ENCODE measurements at places on chromosomes 4 and X.

DNA sequence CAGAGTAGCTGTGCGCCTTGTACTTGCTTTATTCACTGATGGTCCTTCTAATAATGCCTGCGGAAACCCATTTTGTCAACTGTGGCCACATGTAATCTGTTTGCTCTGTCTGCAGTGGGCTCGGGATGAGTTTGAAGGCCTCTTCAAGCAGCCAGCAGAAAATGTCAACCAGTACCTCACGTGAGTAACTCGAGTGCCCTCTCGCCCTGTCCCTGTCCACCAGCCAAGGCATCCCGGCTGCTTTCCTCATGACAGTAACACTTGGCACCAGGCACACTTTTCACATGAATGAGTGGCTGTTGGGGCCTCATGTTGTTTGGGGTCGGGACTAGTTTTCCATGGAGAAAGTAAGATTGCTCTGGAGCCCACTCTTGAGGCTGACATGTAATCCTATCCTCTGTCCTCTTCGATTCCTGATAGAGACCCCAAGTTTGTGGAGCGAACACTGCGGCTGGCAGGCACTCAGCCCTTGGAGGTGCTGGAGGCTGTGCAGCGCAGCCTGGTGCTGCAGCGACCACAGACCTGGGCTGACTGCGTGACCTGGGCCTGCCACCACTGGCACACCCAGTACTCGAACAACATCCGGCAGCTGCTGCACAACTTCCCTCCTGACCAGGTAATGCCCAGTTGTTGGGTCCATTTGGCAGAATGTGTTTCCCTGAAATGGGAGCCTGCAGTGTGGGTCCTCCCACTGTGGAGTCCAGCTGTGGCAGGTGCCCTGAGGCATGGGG lies 8.8 kb upstream of the CDK16 start:
- no peak for DNase-seq
- H3K27me3 ChIP-seq, result no peaks in the 10 kb centered on the region
- peaks cover 78% of the 10 kb centered on the region for H3K36me3 ChIP-seq
- H3K27ac ChIP-seq, result no peak overlapping the region
- H3K4me1 ChIP-seq, result no peaks in the 10 kb centered on the region

- no peaks in the 10 kb centered on the region for H3K4me1 ChIP-seq
- DNase-seq, result no peak
- H3K27ac ChIP-seq, result no peak overlapping the region
- H3K4me3 ChIP-seq, result no peak overlapping the region
- H3K27me3 ChIP-seq, result no peaks in the 10 kb centered on the region
- no peaks in the 10 kb centered on the region for H3K36me3 ChIP-seq
Measured at GRCh38 chr4:16294455-16294854, 68.2 kb upstream of the TAPT1 start.

DNA sequence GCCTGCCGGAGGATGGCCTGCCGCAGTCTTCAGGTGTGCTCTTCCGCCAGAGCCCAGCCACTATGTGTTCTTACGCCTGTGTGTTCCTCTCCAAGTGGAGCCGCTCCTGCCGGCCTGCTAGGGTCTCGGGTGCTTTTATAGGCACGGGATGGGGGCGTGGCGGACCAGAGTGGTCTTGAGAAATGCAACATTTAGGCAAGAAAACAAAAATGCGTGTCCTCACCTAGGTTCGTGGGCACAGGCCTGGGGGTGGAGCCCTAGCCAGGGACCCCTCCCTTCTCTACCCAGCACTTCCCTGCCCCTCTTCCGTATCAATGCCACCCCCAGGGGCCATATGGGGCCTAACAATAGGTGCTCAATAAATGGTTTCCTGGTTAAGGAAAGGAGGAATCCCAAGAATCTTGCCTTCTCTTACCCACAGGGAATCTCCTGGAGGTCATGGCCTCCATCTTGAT lies 34.4 kb upstream of the LRBA start:
- no peaks in the 10 kb centered on the region for H3K4me1 ChIP-seq
- DNase-seq, result no peak
- no peak overlapping the region for H3K27ac ChIP-seq
- no peaks in the 10 kb centered on the region for H3K27me3 ChIP-seq

- no peaks in the 10 kb centered on the region for H3K36me3 ChIP-seq
- no peaks in the 10 kb centered on the region for H3K27me3 ChIP-seq
- H3K27ac ChIP-seq, result no peak overlapping the region
- no peak for DNase-seq
Measured at GRCh38 chr4:180634306-180634705, 1608.9 kb upstream of the TENM3 start.

DNA sequence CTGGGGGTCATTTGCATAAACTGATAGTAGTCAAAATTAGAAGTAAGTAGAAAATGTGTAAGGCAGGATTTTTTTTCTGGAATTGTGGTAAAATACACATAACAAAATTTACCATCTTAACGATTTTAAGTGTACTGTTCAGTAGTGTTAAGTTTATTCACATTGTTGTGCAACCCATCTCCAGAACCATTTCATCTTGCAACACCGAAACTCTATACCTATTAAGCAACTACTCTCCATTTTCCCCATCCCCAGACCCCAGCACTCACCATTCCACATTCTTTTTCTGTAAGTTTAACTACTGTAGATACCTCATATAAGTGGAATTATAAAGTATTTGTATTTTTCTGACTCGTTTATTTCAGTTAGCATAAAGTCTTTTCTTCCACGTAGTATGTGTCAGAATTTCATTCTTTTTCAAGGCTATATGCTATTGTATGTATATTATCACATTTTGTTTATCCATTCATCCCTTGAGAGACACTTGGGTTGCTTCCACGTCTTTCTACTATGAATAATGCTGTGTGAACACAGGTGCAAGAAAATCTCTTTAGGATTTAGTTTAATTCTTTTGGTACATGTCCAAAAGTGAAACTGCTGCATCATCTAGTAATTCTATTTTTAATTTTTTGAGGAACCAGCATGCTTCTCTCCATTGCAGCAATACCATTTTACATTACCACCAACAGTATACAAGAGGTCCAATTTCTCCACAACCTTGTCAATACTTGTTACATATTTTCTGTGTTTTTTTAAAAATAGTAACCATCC lies 39.1 kb upstream of the NSUN7 start:
- no peaks in the 10 kb centered on the region for H3K36me3 ChIP-seq
- no peaks in the 10 kb centered on the region for H3K27me3 ChIP-seq
- DNase-seq, result no peak
- H3K4me1 ChIP-seq, result no peaks in the 10 kb centered on the region
- H3K27ac ChIP-seq, result no peak overlapping the region

DNA sequence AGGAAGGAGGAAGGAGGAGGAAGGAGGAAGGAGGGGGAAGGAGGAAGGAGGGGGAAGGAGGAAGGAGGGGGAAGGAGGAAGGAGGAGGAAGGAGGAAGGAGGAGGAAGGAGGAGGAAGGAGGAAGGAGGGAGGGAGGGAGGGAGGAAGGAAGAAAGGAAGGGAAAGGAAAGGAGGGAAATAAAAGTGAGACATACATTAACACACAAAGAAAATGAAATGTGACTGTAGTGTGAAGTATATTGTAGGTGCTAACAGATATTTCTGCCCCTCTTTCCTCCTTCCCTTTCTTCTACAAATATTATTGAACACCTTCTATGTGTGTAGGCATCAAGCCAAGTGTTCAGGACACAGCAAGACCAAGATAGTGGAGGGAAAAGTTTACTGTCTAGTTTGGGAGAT lies 26.4 kb upstream of the PROM1 start:
- H3K4me1 ChIP-seq, result no peaks in the 10 kb centered on the region
- no peak for DNase-seq
- H3K27ac ChIP-seq, result no peak overlapping the region
- no peaks in the 10 kb centered on the region for H3K27me3 ChIP-seq
- no peak overlapping the region for H3K4me3 ChIP-seq

- H3K4me3 ChIP-seq, result no peak overlapping the region
- no peaks in the 10 kb centered on the region for H3K27me3 ChIP-seq
- H3K4me1 ChIP-seq, result no peaks in the 10 kb centered on the region
- H3K36me3 ChIP-seq, result no peaks in the 10 kb centered on the region
- H3K27ac ChIP-seq, result no peak overlapping the region
Measured at GRCh38 chr4:11451716-11452115, 23.0 kb upstream of the HS3ST1 start.

DNA sequence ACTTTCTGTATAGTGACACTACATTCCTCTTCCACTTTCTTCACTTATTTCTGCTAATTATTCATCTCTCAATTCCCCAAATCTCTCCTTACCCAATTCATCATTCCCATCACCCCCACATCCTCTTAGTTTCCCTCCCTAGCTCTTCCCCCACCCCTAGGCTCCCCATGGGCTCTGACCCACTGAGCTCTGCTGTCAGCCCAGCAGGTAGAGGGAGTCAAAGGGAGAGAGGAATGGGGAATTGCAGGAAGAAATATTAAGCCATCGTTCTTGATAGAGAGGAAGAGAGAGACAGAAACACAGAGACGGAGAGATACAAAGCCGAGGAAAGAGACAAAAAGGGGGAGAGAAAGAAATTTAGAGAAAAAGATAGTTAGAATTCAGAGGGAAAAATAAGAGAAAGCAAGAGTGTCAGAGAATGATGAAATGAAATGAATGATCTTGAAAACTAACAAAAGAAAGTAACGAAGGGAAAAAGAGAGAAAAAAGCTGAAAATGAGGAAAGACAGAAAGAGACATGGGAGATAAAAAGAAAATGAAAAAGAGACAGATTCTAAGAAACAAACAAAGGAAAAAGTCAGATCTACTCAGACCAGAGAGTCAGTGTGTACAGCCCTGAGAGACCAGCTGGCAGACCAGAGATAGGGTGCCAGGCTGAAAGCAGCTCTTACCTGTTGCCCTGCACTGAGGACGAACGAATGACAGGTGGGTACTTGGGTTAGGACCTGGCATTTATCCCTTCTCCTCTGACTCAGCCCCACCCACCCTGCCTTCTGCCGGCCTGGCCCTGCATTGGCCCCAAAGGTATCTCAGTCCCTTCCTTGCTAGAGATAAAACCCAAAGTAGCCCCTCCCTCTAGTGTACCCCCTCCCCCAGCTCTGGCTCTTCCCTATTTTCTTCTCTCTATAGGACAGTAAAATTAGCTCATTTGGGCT lies at the start of gene ALAS2:
Gene ALAS2, minus strand, starts transcription at position 707 of the 935 bp plus-strand sequence. CDS start 4,977 bp downstream, outside the sequence.
- no peak within 1 kb of the TSS for H3K4me3 ChIP-seq
- no peak for DNase-seq

- no peaks in the 10 kb centered on the region for H3K27me3 ChIP-seq
- H3K27ac ChIP-seq, result no peak overlapping the region
- no peak overlapping the region for H3K4me3 ChIP-seq
- no peaks in the 10 kb centered on the region for H3K36me3 ChIP-seq
Measured at GRCh38 chr4:43242606-43243005, 350.1 kb downstream of the GRXCR1 start.

GRCh38 chr4:190020790-190021717 lies 6.0 kb downstream of the FRG2 start:
- H3K4me1 ChIP-seq, result peaks cover 7% of the 10 kb centered on the region
- no peak overlapping the region for H3K27ac ChIP-seq
- peak; percentile 75 for DNase-seq
- H3K27me3 ChIP-seq, result peaks cover 6% of the 10 kb centered on the region
- H3K4me3 ChIP-seq, result no peak overlapping the region

DNA sequence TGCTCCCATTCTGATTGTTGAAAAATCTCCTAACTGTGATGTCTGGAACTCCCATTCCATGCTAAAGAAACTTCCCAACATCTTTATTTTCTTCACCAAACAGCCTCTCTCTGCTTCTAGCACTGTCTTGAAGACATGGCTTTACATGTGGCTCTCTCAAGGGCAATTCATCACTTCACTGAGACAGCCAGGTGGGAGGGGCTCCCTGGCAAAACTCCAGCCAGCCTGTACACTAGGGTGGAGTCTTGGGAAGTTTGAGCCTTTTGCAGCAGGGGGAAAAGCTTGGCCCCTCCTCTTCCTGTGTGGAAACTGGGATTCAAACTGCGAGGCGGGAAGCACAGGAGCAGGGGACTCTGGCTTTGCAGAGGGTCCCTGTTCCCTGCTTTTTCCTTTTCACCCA lies 130.5 kb upstream of the TTC29 start:
- no peak overlapping the region for H3K27ac ChIP-seq
- no peaks in the 10 kb centered on the region for H3K36me3 ChIP-seq
- no peak overlapping the region for H3K4me3 ChIP-seq
- DNase-seq, result no peak
- H3K4me1 ChIP-seq, result peaks cover 14% of the 10 kb centered on the region

DNA sequence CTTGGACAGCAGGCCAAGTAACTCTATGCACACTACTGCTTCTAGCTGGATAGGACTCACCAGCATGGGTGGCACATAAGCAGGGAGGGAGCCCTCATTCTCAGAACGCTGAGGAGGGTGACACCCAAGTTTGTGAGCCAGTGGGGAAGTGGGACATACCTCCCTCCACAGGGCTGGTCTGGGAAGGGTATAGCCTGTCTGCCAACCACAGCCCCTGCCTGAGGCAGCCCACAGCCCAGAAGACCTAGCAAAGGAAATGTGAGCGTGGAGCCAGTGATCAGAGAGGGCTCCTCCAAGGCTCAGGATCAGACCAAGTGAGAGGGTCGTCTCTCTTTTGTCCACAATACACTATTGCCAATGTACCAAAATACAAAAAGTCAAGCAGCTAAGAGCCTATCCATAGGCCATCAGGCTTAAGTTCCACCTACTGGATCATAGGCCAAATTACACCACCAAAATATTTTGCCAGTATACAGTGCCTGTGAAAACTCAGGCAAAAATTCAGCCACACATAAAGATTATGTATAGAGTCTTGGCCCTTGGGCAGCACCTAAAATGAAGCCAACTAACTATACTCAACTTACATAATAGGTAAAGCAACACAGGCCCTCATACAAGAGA lies 1203.1 kb downstream of the PCDH18 start:
- H3K4me3 ChIP-seq, result no peak overlapping the region
- no peaks in the 10 kb centered on the region for H3K36me3 ChIP-seq

GRCh38 chr4:36321176-36321575 lies 39.8 kb downstream of the DTHD1 start:
- no peaks in the 10 kb centered on the region for H3K36me3 ChIP-seq
- no peaks in the 10 kb centered on the region for H3K4me1 ChIP-seq
- no peak overlapping the region for H3K27ac ChIP-seq
- no peaks in the 10 kb centered on the region for H3K27me3 ChIP-seq

- H3K36me3 ChIP-seq, result no peaks in the 10 kb centered on the region
- no peak for DNase-seq
- H3K27ac ChIP-seq, result no peak overlapping the region
- H3K4me1 ChIP-seq, result no peaks in the 10 kb centered on the region
- no peaks in the 10 kb centered on the region for H3K27me3 ChIP-seq
Measured at GRCh38 chr4:150855981-150856510, 159.0 kb downstream of the LRBA start.

DNA sequence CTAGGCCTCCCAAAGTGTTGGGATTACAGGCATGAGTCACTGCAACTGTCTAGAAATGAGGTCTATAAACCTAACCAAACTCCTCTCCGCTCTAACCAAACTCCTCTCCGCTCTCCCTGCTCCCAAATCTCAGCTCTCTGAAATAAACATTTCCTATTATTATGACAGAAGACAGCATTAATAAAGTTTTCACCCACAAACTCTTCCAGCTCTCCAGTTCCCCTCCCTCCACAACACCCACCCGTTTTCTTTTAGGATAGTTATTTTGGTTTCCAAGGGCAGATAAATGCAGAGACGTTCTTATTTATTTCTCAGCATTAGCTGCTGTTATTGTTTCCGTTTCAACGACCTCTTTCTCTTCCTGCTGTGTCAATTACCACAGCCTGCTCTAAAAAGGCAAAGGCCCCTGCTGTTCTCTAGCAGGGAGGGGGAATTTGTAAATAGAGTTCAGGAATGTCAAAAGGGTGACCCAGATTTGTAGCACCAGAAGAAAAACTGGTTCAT lies 13.3 kb upstream of the SCD5 start:
- DNase-seq, result no peak
- H3K4me3 ChIP-seq, result no peak overlapping the region
- peak overlapping the region; percentile 32 for H3K27ac ChIP-seq
- H3K27me3 ChIP-seq, result no peaks in the 10 kb centered on the region

- H3K36me3 ChIP-seq, result no peaks in the 10 kb centered on the region
- no peak overlapping the region for H3K4me3 ChIP-seq
- peaks cover 48% of the 10 kb centered on the region for H3K4me1 ChIP-seq
- no peak for DNase-seq
- H3K27me3 ChIP-seq, result no peaks in the 10 kb centered on the region
Measured at GRCh38 chr4:56657818-56658217, 23.3 kb downstream of the HOPX start.
